NCI-H460 (cell line): ENCODE measurements at places on chromosomes 2 and 18.
A peak's percentile ranks its signal among the peaks of the same experiment; 100 is the strongest.

- no peak for DNase-seq
Observed at GRCh38 chr2:11270891-11271290, 73.5 kb downstream of the ROCK2 start.

- no peak for DNase-seq
Observed at GRCh38 chr2:26246818-26247217, 2.1 kb downstream of the HADHB start.

DNA sequence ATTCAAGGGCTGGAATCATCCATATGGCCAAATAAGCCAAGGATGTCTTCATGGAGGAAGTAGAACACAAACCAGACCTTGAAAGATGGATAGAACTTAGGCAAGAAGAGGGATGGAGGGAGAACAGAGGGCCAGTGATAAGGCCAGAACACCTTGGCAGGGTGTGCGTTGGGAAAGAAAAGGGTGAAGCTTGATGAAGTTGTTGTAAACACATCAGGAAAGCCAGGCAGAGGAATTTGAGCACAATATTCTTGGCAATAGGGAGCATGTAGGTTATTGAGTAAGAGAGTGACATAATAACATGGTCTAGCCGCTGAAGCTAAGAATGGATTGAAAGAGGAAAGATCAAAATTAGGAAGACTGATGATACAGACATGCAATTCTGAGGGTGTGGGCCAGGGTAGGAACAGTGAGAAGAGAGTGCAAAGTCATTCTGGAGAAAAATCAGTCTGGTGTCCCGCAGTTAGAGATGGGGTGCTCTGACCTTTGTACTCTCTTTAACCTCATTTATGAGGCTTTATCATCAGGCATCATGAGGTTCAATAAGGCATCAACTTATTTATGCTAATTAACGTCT lies 41.0 kb downstream of the SLC14A2 start:
- DNase-seq = no peak

GRCh38 chr2:142938240-142938639 lies 60.8 kb downstream of the KYNU start:
- DNase-seq = no peak

DNA sequence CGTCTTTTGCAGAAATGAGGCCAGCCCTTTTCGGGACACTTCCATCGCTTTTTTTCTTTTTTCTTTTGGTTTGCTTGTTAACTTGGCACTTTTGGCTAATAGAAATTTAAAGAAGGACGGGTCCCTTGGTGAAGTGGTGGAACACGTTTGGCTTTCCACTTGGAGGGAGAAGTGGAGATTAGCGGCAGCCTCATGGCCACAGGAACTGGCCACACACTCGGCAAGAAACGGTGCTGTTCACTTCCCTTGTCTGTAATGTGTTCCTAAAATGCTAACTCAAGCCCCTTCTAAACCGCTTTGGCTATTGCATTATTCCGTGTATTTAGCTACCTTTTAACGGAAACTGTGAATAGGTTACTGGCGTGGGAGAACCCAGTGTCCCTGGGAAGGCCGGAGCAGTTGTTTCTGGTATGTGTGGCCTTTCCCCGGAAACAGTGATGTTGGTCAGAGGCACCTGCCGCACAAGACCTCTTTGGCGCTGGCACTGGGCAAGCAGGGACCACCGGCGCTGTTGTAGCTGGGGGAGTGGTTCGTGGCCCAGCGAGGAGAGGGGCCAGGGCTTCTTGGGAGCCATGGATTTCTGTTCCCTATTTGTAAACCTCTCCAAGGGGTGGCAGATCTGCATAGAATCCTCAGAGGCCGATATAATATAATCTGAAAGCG lies 981 bp downstream of the RAMP1 start:
- no peak for DNase-seq

GRCh38 chr2:189047171-189047888 lies 73.2 kb downstream of the COL3A1 start:
- no peak for DNase-seq

DNA sequence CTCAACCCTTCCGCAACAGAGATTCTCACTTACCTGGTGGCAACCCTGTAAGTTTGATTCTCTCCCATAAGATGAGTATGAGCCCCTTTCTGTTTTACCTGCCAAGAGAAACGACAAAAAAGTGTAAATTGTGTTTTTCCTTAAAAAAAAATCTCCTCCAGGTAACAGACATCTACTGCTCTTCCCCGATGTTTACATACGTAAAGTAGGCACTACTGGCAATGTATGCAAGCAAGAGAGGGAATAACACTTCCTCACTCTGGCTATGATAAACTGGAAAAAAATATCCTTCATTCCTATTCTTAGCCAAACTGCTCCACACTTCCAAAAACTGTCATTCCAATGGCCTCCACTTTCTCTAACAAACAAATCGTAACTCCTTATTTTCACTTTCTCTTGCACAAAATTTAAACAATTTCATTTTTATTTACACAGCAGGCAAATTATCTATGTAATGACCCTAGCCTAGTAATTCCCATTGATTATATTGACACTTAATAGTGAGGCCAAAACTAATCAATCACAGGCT lies 184.5 kb downstream of the TCF4 start:
- no peak for DNase-seq

GRCh38 chr2:230697676-230698075 lies 15.0 kb upstream of the CAB39 start:
- no peak for DNase-seq

- no peak for DNase-seq
Observed at GRCh38 chr2:107545851-107546250, 280.8 kb upstream of the RGPD4 start.

- no peak for DNase-seq
Observed at GRCh38 chr2:99802734-99803133, 312.9 kb upstream of the REV1 start.

GRCh38 chr2:71802556-71802955 lies 345.1 kb downstream of the CYP26B1 start:
- no peak for DNase-seq

DNA sequence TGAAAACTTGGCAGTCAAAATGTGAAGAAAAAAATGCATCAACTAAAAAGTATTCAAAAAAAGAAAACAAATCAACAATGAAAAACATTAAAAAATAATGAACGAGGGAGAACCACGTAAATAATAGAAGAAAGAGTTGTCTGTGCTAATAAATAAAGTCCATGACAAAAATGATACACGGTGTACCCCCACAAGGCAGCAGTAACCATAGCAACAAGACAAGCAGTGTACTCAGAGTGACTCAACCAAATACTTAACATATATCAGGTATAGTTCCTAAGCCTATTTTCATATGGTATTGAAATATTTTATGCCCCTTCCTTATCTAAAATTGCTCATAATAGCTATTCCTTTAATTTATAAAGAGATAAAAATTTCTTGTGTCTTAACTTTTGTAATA lies 162.3 kb upstream of the TMEM200C start:
- DNase-seq = no peak

DNA sequence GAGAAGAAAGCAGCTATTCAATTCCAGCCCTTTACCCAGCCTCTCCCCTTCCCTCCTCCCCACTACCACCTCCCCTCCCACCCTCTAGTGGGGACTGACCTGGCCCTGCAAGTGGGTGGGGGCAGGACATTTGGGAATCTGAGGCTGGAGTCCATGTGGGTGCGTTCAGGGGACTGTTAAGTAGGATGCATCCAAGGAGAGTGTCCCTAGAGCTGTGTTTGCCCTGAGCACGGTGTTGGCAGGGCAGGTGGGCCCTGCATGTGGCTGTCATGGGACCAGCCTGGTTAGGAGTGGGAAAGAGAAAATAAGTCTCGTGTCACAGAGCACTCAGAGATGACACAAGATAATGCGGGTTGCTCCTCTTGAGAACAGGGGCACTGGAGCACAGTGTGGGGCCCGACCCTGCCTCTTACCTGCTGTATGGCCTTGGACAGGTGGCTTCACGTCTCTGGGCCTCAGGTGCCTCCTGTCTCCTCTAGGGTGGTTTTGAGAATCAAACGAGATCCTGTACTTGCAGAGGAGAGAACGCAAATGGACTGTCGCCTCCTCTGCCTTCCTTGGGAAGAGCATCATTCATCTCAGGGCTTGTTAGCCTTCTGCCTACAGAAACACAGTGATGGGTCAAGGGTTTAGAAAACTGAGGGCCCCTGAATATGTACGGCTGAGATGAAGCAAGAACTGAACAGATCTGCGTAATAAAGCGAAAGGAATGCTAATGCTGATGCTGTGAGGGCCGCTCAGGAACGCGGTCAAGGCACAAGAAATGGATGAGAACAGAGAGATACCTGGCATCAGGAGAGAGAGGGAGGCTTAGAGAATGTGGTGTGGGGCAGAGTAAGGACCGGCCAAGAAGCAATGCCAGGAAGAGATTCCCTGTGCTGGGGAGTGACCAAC lies 187.7 kb upstream of the HAAO start:
- DNase-seq = no peak

DNA sequence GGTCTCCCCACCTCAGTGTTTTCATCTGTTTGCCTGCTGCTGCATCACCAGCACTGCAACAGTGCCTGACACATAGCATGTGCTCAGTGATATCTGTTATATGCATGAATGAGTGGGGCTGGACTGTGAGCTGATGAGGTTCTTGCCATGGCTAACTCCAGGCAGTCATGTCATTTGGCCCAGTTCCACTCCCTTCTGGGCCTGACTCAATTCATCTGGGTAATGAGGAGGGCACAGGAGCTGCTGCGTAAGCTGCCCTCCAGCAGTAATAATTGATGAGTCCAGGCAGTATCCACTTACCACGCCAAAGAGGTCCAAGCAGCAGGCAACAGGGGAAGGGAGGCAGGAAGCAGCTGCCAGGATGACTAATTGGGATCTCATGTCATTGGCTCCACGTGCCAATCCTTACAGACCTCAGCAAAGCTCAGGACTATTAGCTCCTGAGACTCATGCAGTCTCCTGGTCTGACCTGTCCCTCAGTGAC lies 34.1 kb upstream of the MAT2A start:
- peak; percentile 50 for DNase-seq

DNA sequence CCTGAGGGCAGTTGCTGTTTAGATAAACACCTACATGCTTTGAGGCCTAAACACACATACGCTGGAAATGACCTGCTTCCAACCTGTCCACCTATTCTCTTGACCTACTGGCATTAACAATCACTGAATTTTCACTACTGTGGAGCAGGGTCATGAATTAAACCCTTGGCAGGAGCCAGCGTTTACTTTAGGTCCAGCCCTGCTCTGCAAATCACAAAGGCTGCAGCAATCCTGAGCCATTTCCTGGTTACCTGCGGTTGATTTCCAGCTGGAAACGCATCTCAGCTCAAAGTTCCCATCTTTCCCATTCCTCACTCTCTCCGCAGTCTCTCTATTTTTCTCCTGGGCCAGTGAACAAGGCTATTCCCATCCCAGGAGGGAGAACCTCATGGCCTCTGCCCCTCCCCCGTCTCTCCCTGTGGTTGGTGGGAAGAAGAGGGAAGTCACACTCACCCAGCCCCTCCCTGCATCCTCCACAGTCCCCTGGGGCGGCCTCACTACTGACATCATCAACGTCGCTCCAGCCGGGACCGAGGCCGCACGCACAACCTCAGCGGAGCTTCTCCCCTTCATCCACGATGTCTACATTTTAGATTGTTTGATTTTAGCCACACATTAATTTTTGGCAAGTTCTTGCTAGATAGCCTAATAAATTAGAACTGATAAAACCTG lies 84.5 kb upstream of the SNTG2 start:
- DNase-seq = no peak

- DNase-seq = no peak
Observed at GRCh38 chr2:168212866-168213265, 34.5 kb downstream of the STK39 start.

DNA sequence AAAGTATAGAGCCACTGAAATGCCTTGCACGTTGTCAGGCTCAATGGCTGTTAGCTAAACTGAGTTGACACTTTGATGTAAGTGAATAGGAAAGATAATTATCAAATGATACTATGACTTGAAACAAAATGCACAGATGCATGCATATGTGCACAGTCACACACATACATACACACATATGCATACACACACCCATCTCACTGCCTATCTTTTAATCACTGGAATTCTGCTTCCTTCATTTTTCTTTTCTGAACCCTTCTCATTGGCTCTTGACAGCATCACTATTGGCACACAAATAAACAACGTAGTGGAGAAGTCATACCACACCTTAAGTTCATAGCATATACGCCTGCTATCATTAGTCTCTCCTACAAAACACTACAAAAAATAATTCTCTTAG lies 154.9 kb upstream of the NCKAP5 start:
- no peak for DNase-seq

- DNase-seq = no peak
Observed at GRCh38 chr2:67950919-67951318, 111.9 kb downstream of the C1D start.

DNA sequence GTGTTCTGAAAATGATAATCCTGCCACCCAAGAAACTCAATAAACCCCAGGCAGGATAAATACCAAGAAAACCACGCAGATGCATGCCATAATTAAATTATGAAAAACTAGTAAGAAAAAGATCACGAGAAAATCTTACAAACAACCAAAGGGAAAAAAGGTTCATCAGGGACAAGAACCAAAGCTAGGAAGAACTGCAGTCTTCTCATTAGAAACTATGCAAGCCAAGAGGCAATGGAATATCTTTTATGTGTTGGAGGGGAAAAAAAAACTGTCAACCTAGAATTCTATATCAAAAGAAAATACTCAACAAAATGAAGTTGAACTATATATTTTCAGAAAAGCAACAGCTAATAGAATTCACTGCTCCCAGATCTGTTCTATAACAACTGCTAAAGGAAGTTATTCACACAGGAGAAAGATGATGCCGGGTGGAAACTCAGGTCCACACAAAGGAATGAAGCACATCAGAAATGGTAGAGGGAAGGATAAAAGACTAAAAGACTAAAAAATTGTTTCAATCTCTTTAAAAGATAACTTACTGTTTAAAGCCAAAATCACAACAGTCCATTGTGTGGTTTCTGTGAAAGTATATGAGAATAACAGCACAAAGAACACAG lies 55.0 kb downstream of the NDUFA10 start:
- DNase-seq = no peak

DNA sequence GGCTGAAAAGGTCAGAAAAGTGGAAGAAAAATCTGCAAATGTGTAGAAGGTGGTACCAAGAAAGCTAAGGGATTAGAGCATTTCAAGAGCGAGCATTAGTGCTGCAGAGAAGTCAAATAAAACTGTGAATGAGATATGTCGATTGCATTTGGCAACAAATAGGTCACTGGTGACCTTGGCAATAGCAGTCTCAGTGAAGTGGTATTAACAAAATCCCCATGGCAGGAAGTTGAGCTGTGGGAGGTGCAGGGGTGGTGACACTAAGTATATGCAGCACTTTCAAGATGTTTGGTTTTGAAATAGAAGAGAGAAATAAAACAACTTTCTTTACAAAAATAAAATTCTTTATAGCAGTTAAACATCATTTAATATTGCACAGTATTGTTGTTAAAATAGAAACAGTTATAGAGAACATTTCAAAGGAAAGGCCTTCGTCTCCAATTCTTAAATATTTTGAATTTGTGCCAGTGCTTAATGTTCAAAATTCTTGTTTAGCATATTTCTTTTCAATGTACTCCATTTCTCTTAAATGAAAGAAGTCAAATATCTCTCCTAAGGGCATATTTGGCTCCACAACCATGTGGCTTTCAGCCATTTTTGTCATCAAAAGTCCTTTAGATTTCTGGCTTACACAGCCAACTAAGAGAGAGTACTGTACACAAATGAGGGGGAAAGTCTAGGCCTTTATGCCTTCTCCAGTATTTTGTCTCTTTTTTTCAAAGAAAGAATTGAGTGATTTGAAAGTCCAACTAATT lies 443.0 kb upstream of the MMADHC start:
- no peak for DNase-seq
